ENCODE measurements at places on chromosomes 7 and 10.

DNA sequence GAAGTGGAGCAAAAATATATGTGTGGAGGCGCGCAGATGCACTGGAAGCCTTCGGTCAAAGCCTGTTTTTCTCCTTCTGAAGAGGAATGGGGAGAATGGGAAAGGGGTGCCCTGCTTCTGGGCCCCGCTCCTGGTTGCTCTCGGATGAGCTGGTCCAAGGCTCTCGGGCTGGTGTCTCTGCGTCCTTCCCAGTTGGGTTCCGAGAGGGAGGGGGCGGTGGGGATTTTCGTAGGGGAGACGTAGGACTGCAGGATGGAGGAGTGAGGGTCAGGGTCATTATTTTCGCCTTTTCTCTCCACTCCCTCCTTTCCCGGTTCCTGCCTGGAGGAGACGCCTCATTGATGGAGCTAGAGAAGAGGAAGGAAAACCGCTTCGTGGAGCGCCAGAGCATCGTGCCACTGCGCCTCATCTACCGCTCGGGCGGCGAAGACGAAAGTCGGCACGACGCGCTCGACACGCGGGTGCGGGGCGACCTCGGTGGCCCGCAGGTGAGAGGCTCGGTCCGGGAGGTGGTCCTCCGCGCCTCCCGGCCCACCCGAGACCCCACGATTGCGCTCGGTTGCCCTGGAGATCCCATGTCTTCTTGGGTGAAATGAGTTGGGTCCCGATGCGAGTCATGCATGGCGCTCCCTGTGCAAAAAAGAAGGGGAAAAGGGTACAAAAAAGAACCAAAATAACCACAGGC is 790 bp downstream of the ADAM22 start:
- DNase-seq = no peak

DNA sequence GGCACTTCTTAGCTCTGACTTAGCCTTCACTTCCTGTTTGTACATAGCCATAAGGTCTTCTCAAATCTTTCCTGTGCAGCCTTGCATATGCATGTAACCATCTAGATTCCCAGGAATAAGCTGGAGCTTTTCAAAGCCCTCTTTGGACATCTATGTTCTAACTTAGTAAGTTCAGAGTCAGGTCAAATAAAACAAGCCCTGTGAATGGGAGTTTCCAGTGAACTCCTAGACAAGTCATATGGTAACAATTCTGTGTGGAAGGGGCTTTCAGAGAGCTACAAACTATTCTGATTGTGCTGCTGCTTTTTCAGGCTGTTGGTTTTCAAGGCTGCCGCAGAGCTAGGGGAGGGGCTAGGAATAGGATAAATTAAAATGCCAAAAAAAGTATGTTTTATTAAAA is 208.4 kb upstream of the AKR1E2 start:
- no peak for DNase-seq

GRCh38 chr10:119761106-119761505 is 35.3 kb downstream of the INPP5F start:
- no peak for DNase-seq

DNA sequence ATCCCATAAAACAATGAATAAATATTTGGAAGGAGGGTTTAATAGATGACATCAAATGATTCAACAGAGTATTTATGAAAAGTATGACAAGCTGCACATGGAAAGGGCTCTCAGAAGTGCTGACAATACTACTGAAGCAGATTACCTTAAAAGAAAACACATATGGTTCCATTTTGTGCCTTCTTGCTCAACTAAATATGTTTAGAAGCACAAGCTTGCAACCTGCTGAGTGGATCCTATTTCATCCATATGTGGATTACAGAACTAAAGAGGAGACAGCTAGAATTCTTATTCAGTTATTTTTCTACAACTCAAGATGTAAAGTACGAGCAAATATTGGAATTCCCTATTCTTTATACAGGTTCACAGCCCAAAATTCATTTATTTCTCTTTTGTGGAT is 340.6 kb downstream of the TFEC start:
- DNase-seq = no peak

- DNase-seq = no peak
These were observed 500.5 kb upstream of the LRRN3 start for GRCh38 chr7:110590415-110590814.

GRCh38 chr7:117682681-117683385 is 190.4 kb downstream of the CTTNBP2 start:
- DNase-seq = no peak

GRCh38 chr10:73906524-73907447 is 4.1 kb upstream of the PLAU start:
- no peak for DNase-seq

GRCh38 chr7:129238546-129238945 is 13.7 kb downstream of the AHCYL2 start:
- no peak for DNase-seq

GRCh38 chr7:29077176-29077575 is 69.2 kb downstream of the CPVL start:
- no peak for DNase-seq

GRCh38 chr7:55983537-55983936 is 19.2 kb downstream of the NIPSNAP2 start:
- no peak for DNase-seq

DNA sequence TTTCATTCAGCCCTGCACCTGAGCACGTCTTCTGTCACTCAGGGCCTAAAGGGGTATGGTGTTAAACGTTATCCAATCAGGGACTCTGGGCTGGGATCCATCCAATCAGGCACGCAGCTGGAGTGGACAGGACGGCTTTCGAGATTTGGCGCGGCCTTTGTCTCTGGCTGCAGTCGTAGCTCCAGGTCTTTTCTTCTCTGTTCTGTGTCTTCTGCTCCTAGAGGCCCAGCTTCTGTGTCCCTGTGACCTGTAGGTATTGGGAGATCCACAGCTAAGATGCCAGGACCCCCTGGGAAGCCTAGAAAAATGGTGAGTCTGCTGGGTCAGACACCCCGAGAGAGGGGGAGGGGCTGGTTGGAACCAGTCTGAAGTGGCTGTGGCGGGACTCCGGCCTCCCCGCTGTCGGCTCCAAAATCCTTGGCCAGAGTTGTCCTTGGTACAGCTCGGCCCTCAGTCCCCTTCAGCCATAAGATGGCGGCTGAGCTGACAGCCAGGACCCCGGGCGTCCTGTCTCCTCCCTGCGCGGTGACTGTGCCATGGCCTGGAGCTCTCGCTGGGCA is 11.7 kb upstream of the ZNF680 start:
- no peak for DNase-seq

GRCh38 chr10:125209591-125210355 is 49.4 kb upstream of the CTBP2 start:
- DNase-seq = peak; percentile 24

DNA sequence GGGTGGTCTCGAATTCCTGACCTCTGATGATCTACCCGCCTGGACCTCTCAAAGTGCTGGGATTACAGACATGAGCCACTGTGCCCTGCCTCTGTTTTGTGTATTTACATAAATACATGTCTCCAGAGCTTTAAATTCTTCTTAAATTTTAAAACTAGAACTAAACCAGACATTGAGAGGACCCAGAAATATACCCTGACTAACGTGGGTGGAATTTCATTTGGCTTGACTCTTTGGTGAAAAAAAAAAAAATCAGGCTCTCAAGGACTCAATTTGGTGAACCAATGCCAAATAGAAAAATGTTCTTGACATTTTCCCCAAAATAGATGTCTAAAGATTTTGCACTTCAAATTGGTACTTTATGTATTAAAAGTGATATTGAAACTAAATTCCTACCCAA is 16.6 kb upstream of the FAS start:
- no peak for DNase-seq

- no peak for DNase-seq
These were observed 345.1 kb downstream of the GLRX3 start for GRCh38 chr10:130481076-130481930.

DNA sequence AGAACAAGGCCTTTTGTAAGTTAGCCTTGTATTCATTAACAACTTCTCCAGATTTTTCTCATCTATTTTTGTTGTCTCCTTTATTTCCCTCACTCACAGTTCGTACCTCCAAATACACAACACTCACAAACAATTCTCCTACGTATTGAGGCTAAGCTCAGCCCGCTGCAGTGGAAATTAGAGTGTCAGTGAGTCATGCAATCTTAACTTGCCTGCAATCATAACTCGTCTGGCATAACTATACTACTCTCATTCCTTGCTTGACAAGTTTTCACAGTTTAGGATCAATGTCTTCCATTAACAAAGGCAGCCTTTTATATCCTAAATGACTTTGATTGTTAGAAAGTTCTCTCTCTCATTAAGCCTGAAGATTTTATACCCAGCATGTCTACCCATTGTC is 23.8 kb downstream of the TMEM196 start:
- no peak for DNase-seq

- no peak for DNase-seq
These were observed 27.1 kb downstream of the KLF6 start for GRCh38 chr10:3757638-3758490.

DNA sequence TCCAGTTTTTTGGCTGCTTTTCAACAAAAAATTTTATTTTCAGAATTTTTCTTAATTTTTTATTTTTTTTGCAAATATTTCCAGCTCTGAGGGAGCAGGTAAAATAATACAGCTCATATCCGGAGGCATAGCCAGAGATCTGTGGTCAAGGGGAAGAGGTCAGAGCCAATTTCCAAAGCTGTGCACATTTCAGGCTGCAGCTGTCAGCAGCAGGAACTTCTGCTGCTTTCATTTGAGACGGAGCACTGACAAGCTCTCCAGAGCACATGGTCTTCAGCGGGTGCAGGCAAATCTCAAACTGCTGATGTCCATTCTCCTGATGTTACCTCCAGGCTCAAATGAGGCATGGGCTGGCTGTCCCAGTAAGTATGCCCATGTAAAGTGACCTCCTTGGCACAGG is 31.1 kb downstream of the SLC26A4 start:
- DNase-seq = no peak

GRCh38 chr7:29588900-29589696 is 25.5 kb downstream of the PRR15 start:
- DNase-seq = no peak

DNA sequence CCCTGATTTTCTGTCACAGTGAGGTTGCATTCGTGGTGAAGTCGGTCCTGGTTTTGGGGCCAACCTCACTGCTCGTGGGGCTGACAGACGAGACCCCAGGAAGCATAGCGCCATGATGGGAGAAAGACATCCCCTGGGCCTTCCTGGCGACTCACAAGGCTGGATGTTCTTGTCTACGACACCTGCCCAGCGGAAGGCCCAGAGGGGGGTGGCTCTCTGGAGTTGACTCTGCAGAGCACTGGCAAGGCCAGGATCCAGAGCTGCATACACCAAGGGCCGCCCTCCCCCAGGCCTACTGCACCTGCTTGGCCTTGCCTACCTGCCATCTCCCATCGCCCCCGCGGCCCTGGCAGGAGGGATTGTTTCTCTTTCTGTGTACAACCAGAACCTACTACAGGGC is 608.9 kb downstream of the PTPRN2 start:
- no peak for DNase-seq

- peak; percentile 20 for DNase-seq
These were observed 40.0 kb upstream of the SORBS1 start for GRCh38 chr10:95601116-95601719.

- no peak for DNase-seq
These were observed 6.3 kb downstream of the SMURF1 start for GRCh38 chr7:99137411-99138180.

- DNase-seq = no peak
These were observed 64.3 kb upstream of the FGFR2 start for GRCh38 chr10:121662531-121662930.

DNA sequence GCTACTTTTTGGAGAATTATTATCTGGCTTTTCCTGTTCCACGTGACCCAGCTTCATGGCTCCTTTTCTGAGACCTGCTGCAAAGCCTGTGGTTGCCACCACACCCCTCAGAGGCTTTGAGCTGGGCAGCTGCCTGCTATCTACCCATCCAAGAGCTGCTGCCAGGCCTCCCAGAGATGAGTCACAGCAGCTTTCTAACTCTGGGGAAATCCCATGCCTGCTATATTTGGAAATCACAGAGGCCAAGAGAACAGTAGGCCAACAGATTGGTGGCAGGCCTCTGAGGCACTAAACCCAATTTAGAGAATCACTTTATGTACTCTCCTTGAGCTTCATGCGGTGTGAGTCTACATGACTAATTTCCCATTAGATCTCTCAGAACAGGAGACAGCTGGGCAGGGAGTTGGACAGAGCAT is 35.2 kb downstream of the SGCE start:
- peak; percentile 36 for DNase-seq

GRCh38 chr10:4094751-4095150 is 309.7 kb upstream of the KLF6 start:
- DNase-seq = no peak

GRCh38 chr7:54680377-54681005 is 78.5 kb downstream of the SEC61G start:
- no peak for DNase-seq

DNA sequence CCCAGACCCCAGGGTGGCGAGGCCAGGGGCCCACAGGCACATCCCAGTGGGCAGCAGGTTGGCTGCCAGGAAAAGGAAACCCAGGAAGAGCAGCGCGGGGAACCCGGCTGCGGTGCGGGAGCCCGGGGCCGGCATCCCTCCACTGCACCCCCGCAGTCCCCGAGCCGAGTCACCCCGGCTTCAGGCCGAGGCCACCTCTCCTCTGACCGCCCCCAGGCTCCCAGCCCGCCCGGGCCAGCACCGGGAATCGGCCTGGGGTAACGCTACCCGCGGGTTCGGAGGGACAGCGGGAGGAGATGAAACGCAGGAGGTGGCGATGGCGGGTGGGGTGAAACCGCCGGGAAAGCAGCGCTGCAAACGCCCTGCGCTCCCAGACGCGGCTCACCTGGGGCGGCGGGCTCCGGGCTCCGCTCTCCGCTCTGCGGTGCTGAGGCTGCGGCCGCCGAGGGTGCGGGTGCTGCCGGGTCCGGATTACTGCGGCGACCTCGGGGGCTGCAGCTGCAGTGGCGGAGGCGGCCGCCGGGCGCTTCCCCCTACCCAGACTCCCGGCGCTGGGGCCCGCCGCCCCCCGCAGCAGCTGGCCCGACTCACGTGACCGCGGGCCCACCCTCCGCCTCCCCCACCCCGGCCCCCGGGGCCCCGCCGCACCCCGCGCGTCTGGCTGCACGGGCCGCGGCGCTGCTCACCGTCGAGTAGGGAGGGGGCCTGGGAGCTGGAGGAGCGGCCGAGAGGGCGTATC is at the start of gene SCRN1:
TSS of gene SCRN1 (minus strand) at position 545 of the 739 bp plus-strand sequence. CDS start 20,734 bp downstream, outside the sequence.
- DNase-seq = peak; percentile 60

- no peak for DNase-seq
These were observed 33.0 kb upstream of the CTBP2 start for GRCh38 chr10:125193306-125193877.

GRCh38 chr7:901388-902154 is 25.2 kb downstream of the GET4 start:
- no peak for DNase-seq

- no peak for DNase-seq
These were observed 55.3 kb downstream of the PARD3 start for GRCh38 chr10:34759837-34760215.

GRCh38 chr7:112723416-112723815 is 66.8 kb downstream of the TMEM168 start:
- DNase-seq = no peak

DNA sequence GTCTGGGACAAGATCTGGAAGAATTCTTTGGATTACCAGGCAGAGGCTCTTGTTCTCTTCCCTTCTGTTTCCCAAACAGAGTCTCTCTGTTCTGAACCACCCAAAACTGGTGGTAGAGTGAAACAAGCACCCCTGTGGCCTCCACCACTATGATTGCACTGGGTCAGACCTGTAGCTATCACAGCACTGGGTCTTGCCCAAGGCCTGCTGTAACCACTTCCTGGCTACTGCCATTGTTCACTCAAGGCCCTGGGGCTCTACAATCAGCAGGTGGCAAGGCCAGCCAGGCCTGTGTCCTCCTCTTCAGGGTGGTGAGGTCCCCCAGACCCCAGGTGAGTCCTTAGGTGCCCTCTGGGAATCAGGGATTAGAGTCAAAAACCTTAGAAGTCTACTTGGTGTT is 4.1 kb upstream of the LRRC17 start:
- no peak for DNase-seq

- DNase-seq = no peak
These were observed 6.6 kb upstream of the BMPR1A start for GRCh38 chr10:86749854-86750253.

Measured in caudate nucleus (tissue), 63 donors.